ENCODE measurements at places on chromosomes 11 and 22.

DNA sequence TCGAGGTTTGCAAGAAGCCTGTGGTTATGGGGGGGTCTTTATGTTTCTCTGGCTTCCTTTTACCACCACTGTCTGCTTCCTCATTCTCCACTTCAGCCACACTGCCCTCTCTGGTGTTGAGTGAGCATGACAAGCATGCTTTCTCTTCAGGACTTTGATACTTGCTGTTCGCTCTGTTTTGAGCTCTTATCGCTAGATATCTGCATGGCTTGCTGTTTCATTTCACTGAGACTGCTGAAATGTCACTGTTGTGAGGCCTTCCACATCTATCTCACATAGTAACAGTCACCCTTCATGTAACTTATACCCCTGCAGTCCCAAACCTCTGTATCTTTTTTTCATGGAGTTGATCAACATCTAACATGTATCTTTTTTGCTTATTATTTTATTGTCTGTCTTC is 59.8 kb downstream of the TMEM135 start:
- no peak for DNase-seq

DNA sequence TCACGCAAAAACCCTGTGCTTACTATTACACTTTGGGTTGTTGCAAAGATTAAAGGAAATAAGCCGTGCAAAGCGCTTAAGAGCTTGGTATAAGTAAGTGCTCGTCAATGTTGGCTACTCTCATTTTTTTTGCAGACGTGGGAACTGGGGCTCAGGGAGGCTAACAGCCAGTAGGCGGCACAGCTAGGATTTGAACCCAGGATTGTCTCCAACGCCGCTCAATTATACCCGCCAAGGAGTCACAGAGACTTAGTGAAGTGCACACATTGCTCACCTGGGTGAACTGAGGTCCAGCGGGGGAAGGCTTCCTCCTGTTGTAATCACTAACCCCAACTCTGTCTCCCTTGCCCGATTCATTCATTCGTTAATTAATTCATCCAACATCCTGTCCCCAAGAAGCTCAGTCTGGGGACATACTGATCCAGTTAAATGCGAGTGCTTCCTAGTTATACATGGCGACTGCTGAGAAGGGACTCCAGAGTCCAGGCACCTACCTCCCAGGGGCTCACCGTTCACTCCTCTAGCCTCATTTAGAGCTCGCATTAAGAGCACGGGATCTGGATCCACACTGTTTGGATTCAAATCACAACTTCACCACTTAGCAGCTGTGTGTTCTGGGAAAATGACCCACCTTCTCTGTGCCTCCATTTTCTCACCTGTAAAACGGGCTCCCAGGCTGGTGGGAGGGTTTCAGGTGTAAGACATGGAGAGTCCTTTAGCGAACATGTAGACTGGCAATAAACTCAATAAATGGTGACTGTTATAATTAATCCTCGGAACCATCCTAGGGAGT is 838 bp upstream of the MTFP1 start:
- peak; percentile 51 for DNase-seq

- DNase-seq, result no peak
Observed at GRCh38 chr22:46511151-46512038, 26.0 kb downstream of the CELSR1 start.

DNA sequence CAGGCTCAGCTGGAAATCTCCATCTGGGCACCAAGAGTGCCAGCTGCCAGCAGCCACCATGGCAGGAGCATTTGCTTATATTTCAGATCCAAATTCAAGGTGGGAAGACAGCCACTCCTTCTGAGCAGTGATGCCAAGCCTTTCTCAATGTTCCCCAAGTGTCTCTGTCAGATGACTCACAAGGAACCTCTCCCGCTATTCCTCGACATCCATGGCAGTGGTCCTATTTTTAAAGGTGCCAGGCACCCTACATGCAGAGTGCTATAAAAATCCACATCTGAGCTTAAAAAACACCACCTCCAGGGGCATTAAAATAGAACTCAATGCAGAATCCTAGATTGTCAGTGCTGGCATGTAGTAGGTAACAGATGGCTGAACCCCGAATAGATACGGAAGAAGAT is 112.1 kb downstream of the SLC1A2 start:
- no peak for DNase-seq

DNA sequence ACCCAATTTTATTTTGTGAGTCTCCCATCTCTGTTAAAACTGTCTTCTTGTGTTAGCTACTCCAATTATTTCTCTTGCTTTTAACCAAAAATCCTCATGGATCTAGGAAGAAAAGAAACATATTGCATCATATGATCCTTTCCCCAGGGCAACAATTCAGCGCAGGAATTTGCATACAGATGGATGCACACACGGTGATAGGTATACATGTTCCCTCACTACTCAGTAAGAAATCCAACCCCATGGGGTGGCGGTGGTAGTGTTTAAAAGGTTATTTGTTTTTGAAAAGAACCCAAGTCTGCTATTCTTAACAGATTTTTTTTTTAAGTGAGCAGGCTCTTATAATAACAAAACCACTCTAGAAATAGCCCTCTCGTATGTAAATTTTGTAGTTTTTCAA is 4.2 kb upstream of the SYN3 start:
- no peak for DNase-seq

GRCh38 chr22:31104869-31105268 is 2.5 kb downstream of the SELENOM start:
- no peak for DNase-seq

DNA sequence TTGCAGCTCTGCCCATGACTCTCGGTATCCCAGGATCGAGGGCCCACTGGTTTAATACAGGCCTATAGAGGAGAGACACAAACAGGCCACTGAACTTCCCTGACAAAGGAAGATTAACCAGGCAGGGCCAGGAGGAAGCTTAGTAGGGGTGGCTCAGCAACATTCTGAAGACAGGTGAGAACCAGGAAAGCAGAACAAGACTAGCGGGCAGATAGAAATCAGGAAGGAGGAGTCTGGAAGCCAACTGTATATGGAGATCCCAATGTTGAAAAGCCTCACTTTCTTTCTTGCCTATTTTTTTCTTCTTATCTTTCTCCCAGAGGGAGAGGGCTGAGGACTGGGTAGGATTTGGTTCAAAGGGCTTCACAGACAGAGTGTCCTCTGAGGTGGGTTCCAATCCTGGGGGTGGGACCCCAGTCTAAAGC is 5.4 kb downstream of the PI4KA start:
- DNase-seq, result no peak

DNA sequence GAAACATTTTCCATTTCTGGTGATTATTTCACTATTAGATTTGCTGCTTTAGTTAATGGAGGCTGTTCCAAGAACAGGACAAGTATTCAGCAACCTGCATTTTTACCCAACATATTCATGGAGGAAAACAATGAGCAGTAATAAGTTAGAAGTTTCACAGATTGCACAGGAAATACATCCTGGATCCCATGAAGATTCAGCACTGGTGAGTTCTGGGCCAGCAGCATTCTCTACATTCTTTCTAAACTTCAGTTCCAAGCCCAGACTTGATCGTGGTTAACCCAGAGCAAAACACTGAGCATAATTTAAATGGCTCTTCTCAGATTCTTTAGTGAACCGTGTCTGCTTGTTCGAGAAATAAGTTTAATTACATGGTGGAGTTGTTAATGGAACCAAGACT is 3.8 kb downstream of the FJX1 start:
- DNase-seq, result peak; percentile 65

GRCh38 chr11:35553831-35554230 is 28.4 kb upstream of the PAMR1 start:
- no peak for DNase-seq

GRCh38 chr11:76769645-76770586 is 13.2 kb upstream of the TSKU start:
- DNase-seq, result peak; percentile 72

GRCh38 chr11:66983275-66983924 is 8.3 kb downstream of the C11orf86 start:
- DNase-seq, result no peak

- no peak for DNase-seq
Observed at GRCh38 chr11:48182860-48183526, 33.6 kb upstream of the OR4B1 start.

DNA sequence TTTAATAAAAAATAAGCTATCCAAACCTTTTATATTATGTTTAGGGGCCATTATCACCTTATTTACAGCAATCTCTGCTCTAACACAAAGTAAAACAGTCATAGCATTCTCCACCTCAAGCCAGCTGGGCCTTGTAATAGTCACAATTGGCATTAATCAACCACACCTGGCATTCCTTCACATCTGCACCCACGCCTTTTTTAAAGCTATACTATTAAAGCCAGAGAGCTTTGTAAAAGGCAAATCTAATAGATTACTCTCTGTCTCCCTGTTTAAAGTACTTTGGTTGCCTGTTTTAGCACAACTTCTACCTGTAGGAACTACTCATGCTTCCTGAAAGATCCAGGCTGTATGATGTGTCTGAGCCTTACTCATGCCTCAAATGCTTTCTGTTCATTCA is 113.1 kb downstream of the CSNK2A3 start:
- DNase-seq, result no peak

- DNase-seq, result no peak
Observed at GRCh38 chr11:125330462-125331325, 165.4 kb downstream of the FEZ1 start.

DNA sequence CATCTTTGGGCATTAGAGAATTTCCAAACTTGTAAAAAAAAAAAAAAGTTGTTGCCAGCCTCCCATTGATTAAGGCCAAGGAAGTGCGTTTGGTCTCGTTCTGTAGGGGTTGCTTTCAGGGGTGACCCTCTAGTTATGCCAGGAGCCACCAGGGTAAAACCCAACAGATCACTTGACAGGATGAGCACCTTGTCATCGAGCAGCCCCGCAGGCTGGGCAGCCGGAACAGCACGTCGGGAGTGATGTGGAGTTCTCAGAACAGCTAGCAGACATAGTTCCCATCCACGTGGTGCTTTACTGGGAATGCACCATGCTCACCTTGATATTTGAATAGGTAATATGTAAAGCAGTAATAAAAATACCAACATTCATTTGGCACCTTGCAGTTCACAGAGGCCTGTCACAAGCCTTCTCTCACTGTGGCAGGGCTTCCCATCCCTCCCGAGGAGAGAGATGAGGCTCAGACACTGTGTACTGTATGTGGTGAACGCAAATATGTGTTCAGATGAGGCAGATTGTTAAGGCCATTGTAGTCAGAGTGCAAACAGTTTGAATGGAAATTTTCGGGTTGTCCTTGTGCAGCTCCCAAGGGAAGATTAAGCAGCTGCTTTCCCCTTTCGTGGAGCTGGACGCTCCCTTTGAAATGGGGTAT is 70.9 kb upstream of the SORL1-AS1 start:
- DNase-seq, result no peak

DNA sequence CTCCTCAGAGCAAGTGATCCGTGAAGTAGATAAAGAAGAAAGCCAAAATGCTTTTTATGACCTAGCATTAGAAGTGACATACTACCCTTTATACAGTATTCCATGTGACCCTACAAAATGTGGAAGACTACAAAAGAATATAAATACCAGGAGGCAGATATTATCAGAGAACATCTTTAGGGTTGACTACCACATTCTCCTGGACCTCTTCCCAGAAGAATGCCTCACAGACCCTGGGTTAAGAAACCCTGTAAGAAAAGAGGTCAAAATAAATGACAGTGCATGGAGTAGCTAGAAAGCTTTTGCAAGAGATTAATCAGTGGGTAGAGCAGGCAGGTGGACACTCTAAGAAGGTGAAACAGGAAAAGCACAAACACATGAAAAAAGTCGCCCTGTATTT is 69.2 kb downstream of the FANCF start:
- DNase-seq, result no peak

DNA sequence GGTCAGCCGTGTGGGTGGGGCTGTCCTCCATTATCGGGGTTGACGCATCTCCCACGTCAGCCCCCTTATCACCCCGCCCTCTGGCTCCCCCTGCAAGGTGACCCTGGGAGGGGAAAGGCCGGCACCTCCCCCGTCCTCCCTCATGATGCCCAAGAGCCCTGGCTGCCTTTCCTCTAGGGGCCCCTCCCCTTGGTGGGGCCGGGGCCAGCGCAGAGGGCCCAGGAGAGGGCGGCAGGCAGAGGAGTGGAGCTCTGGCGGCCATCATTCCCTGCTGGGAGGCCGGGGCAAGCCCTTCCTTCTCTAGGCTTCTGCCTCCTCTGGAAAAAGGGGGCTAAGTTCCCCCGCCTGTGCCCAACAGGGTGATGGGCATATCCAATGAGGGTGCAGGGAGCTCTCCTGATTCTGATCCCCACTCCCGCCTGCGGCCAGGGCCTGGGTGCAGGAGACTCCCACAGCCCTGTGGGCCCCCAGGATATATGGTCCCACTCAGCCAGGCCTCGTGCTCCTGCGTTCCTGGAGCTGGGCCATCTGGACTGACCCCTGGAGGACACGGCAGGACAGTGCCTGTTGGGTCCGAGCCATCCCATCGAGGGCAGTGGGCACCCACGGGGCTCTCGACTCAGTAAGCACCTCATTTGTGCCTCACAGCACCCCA is 12.3 kb downstream of the MYRF start:
- no peak for DNase-seq

- DNase-seq, result no peak
Observed at GRCh38 chr22:47678636-47679287, 916.3 kb downstream of the TBC1D22A start.

- no peak for DNase-seq
Observed at GRCh38 chr22:17974703-17975372, 49.5 kb downstream of the MICAL3 start.

DNA sequence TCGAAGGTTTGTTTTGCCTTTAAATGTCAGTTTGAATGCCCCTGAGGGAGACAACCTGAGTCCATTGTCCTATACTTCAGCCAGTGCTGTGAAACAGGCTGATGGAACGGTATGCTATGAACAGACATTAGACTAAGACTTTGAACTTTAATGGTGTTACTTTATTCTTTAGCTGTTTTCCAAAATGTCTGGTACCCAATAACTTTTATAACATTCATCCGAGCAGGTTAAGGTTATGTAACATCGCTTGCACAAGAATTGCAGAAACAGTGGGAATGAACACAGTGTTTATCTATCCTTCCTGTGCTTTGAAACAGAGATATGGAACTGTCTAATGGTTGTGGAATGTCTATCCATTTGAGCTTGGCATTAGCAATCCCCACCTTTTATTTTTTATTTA is 12.5 kb upstream of the PTS start:
- DNase-seq, result no peak

DNA sequence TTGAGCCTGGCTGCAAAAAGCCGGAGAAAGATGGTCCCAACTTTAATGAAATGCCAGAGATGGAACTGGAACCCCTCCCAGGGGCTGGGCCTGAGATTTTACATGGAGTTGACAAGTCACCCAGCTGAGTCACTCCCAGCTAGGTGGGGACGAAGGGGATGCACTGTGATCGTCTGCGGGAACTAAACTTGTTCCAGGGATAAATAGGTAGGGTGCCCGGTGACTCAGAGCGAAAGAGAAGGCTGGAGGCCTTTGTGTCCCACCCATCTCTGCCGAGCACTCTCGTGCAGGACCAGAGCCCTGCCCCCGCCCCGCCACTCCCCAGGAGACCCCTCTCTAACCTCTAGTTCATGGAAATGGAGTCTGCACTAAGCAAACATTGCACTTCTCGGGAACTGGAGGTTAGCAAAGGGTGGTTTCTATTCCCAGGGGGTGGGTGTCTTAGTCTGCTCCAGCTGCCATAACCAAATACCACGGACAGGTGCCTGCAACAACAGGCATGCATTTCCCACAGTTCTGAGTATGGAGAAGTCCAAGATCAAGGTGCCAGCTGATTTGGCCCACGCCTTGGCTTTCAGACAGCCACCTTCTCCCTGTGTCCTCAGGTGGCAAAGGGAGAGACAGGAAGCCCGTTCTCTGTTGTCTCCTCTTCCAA is 60.7 kb upstream of the FADD start:
- no peak for DNase-seq

GRCh38 chr11:130771708-130772107 is 144.6 kb downstream of the SNX19 start:
- no peak for DNase-seq

All from RCC 7860 (cell line).